Smooth muscle cell of the coronary artery (primary cell): ENCODE measurements at places on chromosomes 16 and 17. TPM values are rescaled to one million over a fixed set of nuclear protein-coding genes. Genes with fewer than 3 reads are reported as not detected.

The KRT23 gene
- total RNA-seq, result not detected in 2 replicates

The CCL23 gene
- not detected in 2 replicates for total RNA-seq

The CHRNE gene
- 0.38 and 0.47 TPM in 2 replicates for total RNA-seq

The SPATA32 gene
- not detected in 2 replicates for total RNA-seq

The CPPED1 gene
- 5.9 and 9.0 TPM in 2 replicates for total RNA-seq

The DRC3 gene
- 0.83 and 3.0 TPM in 2 replicates for total RNA-seq

The ANKRD13B gene
- total RNA-seq, result 4.0 and 4.4 TPM in 2 replicates

The REXO5 gene
- 2.8 and 3.9 TPM in 2 replicates for total RNA-seq

The ARHGAP44 gene
- 0.30 and 1.5 TPM in 2 replicates for total RNA-seq

The EPN3 gene
- total RNA-seq, result under 0.01 TPM in 2 replicates

The KRTAP4-12 gene
- not detected in 2 replicates for total RNA-seq

The SLC13A5 gene
- 0.15 TPM in 1 of 2 replicates, not detected in the other for total RNA-seq

The MYH1 gene
- total RNA-seq, result not detected in 2 replicates

The KRT39 gene
- 0.12 TPM in 1 of 2 replicates, not detected in the other for total RNA-seq

The C17orf107 gene
- 2.1 and 7.4 TPM in 2 replicates for total RNA-seq

The KREMEN2 gene
- not detected in 2 replicates for total RNA-seq

The RNF135 gene
- 5.4 and 6.3 TPM in 2 replicates for total RNA-seq

The CBX1 gene
- total RNA-seq, result 29.3 and 40.2 TPM in 2 replicates

The GINS2 gene
- total RNA-seq, result 0.47 and 3.2 TPM in 2 replicates

The KRTAP9-8 gene
- not detected in 2 replicates for total RNA-seq

The TP53TG3F gene
- not detected in 2 replicates for total RNA-seq

The ITGB3 gene
- 22.8 and 112 TPM in 2 replicates for total RNA-seq

The ODAD4 gene
- total RNA-seq, result 0.35 and 0.90 TPM in 2 replicates

The IL17C gene
- total RNA-seq, result 0.15 TPM in 1 of 2 replicates, not detected in the other

The TEX14 gene
- 0.08 TPM in 1 of 2 replicates, not detected in the other for total RNA-seq
